NB4 (cell line): ENCODE measurements at places on chromosomes 16 and 17.

GRCh38 chr16:21159281-21159951 lies 942 bp downstream of the LDAF1 start:
- DNase-seq, result peak; percentile 9

- no peak for DNase-seq
Observed at GRCh38 chr17:30326809-30327208, 7.0 kb downstream of the TMIGD1 start.

DNA sequence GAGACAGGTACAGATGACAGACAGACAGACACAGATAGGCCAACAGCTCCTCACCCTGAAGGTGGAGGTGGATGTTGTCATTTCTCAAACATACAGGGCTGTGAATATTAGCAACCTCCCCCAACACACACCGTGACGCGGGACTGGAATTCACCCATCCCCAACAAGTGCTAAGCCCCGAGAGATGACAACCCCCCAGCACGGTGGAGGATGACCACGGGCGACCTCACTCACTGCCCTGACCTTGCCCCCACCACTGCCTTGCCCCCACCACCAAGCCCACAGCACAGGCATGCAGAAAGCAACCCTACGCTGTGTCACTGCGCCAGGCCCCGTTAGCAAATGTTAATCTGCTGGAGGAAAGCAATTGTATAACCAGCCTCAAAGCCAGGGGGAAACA lies 4.9 kb upstream of the KRT17 start:
- no peak for DNase-seq

DNA sequence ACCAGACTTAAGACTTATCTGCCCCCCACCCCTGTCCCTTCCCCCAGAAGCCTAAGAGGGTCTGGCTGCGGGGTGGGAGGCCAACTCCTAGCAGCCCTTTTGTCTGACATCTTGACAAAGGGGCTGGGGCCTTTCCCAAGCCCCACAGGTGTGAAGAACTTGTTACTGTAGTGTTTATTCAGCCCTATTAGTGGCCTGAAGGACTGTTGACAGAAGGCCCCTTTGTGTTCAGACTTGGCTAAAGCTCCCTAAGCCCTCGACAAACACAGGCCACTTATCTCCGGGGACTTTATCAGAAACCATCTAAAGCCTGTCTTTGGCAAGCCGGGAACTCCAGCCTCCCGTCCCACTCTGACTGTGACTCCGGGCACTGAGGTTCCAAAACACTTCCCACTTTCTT lies 129.8 kb downstream of the NTN1 start:
- no peak for DNase-seq

DNA sequence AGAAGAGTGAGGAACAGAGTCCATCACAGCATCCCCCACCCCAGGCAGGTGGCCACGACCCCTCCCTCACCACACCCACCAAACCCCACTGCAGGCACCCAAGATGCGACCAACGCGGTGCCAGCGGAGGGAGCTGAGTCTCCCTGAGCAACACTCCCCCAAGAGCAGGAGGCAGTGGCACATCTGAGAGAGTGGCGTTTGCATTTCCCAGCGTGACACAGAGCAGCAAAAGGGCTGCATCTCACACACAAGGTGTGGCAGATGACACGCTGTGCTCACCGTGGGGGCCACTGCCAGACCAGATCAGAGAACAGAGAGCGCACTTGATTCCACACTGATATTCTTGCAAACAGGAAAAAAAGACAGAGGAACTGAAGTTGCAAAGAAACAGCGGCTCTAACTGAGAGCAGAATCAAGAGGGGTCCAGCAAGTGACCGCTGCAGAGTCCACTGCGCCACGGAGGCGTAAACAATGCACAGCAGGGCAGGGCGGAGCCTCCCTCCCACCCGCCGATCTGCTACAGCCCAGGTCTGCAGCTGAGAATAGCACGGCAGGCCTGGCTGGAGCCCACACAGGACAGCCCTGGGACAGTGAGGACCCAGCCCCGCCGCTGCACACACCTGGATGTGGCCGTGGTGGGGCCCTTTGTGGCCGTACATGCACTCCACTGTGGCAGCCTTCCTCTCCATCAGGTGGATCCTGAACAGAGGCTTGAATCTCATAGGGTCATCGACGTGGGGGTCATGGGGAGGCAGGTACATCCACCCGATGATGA lies 26.0 kb upstream of the C16orf95 start:
- no peak for DNase-seq

GRCh38 chr17:80891397-80892018 lies 100.1 kb upstream of the CHMP6 start:
- DNase-seq, result peak; percentile 88

GRCh38 chr17:45128331-45128730 lies 4.0 kb downstream of the PLCD3 start:
- no peak for DNase-seq

GRCh38 chr17:796609-797008 lies 14.5 kb downstream of the MRM3 start:
- no peak for DNase-seq

GRCh38 chr17:6787081-6787693 lies 11.2 kb downstream of the FBXO39 start:
- no peak for DNase-seq

DNA sequence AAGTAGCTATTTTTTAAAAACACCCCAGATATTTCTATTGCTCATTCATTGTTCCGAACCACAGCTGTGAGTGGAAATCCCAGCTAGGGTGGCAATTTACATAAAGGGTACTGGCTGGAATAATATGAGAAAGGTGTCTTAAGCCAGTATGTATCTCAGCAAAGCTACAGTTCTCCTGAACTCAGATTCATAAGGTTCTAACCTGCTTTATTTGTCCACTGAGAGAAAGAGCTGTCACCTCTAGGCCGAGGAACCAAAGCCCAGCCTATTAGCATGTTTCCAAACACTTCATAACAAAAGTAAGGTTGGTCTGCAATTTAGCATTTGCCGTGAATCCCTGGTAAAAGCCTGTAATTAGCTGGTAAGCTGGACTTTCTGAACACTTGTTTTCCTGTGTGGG lies 57.0 kb upstream of the CLEC19A start:
- DNase-seq, result no peak

- DNase-seq, result no peak
Observed at GRCh38 chr16:74053826-74054225, 242.8 kb upstream of the PSMD7 start.
